Stimulated activated CD8-positive, alpha-beta memory T cell treated with anti-CD3 and anti-CD28 coated beads, Interleukin-15, amount 100 ng/mL, for 1 hour (primary cell): ENCODE measurements at places on chromosomes 6 and 20.

- no peak for DNase-seq
Observed at GRCh38 chr6:36374972-36375371, 12.5 kb downstream of the ETV7 start.

DNA sequence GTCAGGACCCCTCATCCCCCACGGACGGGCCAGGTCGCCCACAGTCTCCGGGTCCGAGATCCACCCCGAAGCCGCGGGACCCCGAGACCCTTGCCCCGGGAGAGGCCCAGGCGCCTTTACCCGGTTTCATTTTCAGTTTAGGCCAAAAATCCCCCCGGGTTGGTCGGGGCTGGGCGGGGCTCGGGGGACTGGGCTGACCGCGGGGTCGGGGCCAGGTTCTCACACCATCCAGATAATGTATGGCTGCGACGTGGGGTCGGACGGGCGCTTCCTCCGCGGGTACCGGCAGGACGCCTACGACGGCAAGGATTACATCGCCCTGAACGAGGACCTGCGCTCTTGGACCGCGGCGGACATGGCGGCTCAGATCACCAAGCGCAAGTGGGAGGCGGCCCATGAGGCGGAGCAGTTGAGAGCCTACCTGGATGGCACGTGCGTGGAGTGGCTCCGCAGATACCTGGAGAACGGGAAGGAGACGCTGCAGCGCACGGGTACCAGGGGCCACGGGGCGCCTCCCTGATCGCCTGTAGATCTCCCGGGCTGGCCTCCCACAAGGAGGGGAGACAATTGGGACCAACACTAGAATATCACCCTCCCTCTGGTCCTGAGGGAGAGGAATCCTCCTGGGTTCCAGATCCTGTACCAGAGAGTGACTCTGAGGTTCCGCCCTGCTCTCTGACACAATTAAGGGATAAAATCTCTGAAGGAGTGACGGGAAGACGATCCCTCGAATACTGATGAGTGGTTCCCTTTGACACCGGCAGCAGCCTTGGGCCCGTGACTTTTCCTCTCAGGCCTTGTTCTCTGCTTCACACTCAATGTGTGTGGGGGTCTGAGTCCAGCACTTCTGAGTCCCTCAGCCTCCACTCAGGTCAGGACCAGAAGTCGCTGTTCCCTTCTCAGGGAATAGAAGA, 978 bp downstream of the HLA-A start:
- no peak for DNase-seq

DNA sequence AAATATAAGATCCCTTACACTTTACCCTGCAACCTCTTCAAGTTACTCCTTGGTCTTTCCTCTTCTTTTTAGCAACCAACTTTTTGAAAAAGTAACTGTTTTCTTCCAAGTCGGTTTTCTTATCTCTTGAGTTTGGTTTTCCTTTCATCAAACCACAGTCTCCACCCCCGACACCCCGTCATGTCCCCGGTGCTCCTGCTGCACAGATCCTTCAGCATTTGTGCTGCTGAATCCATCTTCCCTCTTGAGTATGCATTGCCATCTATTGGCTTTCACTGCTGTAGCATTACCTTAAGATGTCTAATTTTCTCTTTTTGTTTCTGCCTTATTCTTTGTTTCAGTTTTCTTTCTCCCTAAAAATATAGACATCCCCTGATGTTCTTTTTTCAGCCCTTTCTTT, 11.9 kb upstream of the TNFRSF21 start:
- no peak for DNase-seq

- DNase-seq, result no peak
Observed at GRCh38 chr6:34243901-34244884, 4.6 kb downstream of the SMIM29 start.

- DNase-seq, result no peak
Observed at GRCh38 chr20:38776363-38776762, 28.1 kb downstream of the ACTR5 start.

DNA sequence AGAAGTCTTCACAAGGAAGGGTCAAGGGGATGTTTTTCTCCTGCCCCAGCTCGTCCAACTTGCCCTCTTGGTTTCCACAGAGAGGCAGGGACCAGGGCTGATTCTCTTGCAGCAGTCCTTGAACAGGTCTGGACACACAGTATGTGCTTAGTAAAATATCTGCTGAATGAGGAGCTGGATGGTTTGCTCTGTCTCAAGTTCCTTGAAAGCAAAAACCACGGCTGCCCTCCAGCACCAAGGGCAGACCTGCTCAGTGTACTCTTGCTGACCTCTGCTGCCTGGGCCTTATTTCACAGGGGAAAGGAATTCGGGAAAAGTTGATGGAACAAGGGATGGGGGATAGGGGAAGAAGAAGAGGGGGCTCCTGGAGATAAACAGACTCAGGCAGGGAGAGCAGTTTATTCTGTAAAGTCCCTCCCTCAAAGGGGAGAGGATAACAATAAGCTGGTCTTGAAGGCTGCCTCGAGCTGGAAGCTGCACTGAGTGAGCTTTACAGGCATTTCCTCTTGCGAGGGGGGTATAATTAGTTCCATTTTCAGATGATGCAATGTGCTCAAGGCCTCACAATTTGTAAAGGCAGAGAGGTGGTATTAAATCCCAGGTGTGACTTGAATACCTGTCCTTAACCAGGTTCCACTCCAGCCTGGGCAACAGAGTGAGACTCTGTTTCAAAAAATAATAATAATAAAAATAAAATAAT, 10.3 kb downstream of the KCNK5 start:
- no peak for DNase-seq

GRCh38 chr20:34627458-34627857, 49.4 kb downstream of the PIGU start:
- no peak for DNase-seq

DNA sequence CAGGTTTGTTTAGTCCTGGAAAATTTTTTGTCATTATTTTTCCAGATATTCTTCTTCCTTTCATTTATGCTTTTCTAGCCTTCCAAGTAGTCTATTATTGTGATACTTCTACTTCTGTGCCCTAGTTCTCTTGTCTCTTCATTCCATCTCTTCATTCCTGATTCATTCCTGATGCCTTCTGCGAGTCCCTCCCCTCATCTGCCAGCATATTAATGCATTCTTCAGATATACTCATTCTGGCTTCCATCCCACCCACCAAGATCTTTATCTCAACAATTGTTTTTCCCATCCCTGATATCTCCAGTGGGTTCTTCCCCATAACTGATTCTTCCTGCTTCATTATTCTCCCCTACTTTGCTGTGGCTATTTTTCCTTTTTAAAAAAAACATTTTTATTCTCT, 35.2 kb downstream of the ALDH5A1 start:
- no peak for DNase-seq

- DNase-seq, result no peak
Observed at GRCh38 chr6:140929121-140929520, 1203.6 kb upstream of the GJE1 start.

GRCh38 chr20:63576311-63576710, 2.3 kb upstream of the HELZ2 start:
- no peak for DNase-seq

- no peak for DNase-seq
Observed at GRCh38 chr6:32613475-32613874, 23.7 kb upstream of the HLA-DQA1 start.
